ENCODE measurements at places on chromosomes 16 and 17.

GRCh38 chr17:15490634-15491261 is 23.3 kb upstream of the CDRT4 start:
- no peak for DNase-seq

DNA sequence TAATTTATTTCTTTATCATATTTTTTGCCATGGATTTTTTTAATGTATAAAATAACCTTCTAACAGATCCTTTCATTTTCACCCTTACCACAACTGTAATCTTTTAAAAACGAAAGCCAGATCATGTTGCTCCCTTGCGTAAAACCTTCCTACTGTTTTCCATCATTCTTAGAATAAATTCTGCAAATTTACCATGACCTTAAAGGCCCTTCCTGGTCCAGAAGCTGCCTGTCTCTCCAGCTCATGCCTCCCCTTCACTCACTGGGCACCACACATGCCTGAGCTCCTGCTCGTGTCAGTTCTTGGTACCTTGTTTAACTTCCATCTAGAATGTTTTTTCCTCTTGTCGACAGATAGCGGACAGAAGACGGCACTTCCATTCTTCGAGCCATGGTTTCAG is 245.0 kb upstream of the CDH5 start:
- DNase-seq = no peak

GRCh38 chr16:64109241-64109640 is 1012.6 kb downstream of the CDH11 start:
- no peak for DNase-seq

GRCh38 chr16:81600275-81600674 is 155.7 kb downstream of the CMIP start:
- DNase-seq = no peak

DNA sequence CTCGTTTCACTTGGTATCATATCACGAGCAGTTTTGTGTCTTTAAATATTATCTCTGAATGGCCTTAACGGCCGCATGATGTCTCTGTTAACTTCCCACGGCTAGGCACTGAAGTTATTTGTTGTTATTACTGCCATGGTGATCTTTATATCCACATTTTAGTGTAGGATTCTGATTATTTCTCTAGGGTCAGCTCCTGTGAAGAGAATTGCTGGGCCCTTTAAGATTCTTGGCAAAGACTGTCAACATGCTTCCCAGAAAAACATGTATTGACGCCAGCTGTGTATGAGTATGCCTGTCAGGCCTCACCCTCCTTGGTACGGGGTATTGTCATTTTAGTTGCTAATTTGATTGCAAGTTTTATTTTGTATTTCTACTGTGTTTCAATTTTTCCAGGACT is 263.5 kb downstream of the SNX29 start:
- DNase-seq = no peak

- DNase-seq = no peak
These were observed 2.0 kb upstream of the TTYH2 start for GRCh38 chr17:74211141-74211911.

- no peak for DNase-seq
These were observed 9.7 kb downstream of the NMT1 start for GRCh38 chr17:45070809-45071208.

DNA sequence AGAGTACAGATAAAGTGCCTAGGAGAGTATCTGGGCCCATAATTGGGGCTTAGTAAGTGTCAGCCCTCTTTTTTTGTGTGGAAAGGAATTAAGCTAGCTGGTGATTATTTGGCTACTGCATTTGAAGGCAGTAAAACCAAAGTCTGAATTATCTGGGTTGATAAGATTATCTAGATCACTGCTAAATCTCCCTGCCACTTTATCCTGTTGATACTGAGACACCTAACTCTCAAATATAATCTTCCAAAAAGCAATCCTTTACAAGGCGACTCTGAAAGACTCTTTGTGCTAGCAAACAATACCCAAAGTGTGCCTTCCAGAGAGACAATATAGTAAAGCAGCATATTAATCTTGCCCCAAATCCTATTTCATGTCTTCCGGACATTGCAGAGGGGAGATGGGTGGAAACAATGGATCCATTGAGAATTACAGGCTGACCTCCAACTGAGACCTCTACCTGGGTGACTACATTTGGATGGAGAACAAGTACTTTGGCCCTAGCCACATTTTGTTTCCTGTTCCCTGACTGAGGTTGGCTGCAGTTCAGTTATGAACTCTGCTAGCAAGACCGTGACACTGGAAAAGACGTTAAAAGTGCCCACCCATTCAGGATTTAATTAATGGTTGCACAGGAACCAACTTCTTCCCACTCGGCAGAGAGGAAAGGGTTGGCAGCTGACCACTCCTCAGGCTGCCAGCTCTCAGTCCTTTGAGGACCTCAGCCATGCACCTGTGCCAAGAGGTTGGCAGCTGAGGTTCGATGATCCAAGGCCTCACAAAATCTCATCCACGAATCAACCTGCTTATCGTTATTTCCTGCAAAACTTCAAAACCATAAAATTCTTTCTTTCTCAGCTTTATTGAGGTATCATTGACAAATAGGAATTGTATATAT is 72.6 kb downstream of the SYCE1L start:
- DNase-seq = no peak

DNA sequence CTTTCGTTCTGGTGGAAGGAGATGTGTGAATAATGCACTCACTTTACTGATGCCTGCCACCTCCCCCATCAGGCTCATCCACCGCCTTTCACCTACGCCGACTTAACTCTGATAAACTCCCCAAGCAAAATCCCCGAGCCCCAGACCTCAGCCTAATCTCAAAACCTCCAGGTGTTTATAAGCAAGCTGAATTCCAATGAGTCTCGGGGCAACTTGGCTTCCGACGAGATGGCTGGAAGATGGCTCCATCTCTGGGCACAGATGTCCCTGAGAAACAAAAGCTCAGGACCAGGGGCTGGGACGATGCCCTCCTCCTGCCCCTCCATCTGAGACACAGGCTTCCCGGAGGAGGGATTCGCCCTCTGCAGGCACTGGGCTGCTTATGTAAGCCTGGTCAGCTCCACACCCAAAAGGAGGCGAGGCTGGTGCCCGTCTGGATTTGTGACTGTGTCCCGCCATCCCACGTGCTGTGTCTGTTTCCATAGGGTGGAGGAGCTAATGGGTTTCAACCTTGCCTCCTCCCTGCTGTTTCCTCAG is 386.4 kb upstream of the TNRC6C start:
- no peak for DNase-seq

- no peak for DNase-seq
These were observed 26.1 kb upstream of the JPT2 start for GRCh38 chr16:1651974-1652312.

DNA sequence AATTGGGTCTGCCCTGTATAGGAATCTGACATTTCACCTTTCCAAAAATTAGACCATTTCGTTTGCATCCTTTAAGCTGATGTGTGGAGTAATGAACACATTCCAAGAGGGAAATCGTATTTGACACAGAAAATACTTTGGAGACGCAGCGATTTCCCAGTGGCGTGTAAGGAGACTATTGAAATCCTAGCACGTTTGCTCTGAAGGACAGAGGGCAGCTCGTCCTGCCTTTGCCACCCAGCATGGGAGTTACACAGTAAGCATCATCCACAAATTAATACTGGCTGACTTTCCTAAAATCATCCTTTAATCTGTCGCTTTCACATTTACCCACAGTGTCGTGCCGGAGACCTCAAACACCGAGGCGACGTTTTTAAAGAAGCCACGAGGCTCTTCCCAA is 925.9 kb upstream of the EEF2KMT start:
- DNase-seq = no peak

DNA sequence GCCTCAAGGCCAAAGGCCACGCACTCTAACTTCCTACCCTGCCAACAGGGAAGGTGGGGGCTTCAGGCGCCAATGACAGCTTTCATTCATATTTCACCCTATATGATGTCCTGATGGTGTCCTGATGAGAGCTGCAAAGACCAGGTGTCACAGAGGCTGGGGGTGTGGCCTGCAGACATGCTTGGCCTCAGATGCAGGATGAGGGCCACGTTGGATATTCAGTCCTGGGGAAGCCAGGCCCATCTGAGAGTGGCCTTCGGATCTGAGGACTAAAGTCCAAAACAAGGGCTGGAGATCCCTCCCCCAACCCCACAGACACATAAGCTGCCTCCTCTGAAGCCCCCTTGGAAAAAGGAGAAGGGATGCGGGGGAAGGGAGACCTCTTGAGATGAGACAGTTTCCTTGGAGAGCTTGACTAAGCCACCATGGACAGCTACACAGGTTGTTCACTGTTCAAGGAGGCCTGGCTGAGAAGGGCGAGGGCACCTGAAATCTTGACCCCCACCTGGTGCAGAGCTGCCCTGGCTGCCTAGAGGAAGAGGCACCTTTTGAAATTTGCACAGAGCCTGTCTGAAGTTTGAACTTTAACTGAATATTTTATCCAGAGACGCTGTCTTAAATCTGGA is 24.3 kb upstream of the GSG1L start:
- no peak for DNase-seq

DNA sequence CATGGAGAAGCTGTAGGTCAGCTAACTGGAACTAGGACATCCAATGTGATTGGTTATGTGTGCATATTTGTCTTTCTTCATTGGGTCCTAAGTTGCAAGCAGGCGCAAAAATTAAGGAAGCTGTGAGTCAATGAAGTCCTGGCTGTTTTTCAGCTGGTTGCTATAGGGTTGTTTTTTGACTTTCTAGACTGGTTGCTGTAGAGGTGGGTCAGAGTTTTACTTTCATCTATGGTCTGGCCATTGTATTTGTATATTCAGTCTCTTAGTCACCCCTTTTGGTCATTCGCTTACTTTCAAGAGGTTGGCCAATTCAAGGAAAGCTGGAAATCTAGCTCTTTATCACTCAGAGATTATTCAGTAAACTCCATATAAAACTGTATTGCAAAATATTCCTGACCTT is 62.0 kb upstream of the AMZ2 start:
- no peak for DNase-seq

- DNase-seq = no peak
These were observed 47.8 kb downstream of the HOXB1 start for GRCh38 chr17:48483004-48483403.

DNA sequence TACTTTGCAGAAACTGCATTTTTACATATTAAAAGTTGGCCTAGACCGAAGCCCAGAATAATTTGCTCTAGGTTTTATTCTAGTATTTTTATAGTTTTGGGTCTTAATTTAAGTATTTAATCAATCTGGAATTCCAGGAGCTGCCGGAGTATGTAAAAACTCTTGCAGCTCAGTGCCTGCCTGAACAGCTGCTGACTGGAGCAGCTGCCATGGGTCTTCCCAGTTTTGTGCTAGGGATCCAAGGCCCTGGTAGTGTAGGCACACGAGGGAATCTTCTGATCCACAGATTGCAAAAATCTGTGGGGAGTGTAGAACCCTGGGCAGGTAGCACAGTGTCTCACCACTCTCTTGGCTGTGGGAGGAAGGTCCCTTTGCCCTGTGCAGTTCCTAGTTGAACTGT is 87.0 kb upstream of the HS3ST3A1 start:
- no peak for DNase-seq

DNA sequence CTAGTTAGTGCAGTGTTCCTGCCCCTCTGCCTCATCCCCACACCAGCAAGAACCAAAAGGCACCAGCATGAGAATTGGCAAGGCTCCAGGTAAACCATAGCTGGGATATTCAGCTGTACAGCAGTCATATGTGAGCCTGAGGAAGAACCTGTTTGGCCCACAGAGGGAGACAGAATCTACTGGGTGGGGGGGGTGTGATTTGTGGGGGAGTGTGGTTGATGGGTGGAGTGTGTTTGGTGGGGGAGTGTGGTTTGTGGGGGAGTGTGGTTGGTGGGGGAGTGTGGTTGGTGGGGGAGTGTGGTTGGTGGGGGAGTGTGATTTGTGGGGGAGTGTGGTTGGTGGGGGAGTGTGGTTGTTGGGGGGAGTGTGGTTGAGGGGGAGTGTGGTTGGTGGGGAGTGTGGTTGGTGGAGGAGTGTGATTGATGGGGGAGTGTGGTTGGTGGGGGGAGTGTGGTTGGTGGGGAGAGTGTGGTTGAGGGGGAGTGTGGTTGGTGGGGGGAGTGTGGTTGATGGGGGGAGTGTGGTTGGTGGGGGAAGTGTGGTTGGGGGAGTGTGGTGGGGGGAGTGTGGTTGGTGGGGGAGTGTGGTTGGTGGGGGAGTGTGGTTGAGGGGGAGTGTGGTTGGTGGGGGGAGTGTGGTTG is 19.5 kb downstream of the MINK1 start:
- peak; percentile 17 for DNase-seq

- no peak for DNase-seq
These were observed 8.2 kb downstream of the POLR2C start for GRCh38 chr16:57470711-57471110.

DNA sequence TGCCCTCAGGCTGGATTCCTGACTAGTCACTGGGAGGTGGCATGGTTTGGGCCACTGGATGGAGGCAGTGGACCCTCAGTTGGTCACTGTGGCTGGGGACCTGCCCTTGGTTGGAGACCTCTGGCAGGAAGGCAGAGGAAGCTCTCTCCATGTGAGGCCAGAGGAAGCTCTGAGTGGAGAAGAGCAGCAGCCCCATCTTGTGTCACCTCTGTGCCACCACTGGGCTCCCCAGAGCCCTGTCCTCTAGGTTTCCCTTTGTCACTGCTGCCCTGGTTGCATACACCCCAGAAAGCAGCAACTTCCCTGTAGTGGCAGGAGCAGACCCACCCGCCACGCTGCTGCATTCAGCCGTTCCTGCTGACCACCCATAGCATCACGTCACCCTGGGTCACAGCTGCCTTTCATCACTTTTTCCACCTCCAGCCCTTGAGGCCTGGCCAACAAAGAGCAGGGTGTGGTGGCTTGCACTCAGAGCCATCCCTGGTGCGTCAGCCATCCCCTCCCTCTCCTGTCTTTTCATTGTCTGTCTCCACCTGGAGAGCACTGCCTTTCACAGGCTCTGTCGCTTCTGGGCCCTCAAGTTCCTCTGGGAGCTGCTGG is 11.9 kb downstream of the CTRL start:
- no peak for DNase-seq

- no peak for DNase-seq
These were observed 29.2 kb upstream of the VAT1L start for GRCh38 chr16:77759201-77759600.

GRCh38 chr16:82991966-82992675 is 365.4 kb downstream of the CDH13 start:
- DNase-seq = no peak

DNA sequence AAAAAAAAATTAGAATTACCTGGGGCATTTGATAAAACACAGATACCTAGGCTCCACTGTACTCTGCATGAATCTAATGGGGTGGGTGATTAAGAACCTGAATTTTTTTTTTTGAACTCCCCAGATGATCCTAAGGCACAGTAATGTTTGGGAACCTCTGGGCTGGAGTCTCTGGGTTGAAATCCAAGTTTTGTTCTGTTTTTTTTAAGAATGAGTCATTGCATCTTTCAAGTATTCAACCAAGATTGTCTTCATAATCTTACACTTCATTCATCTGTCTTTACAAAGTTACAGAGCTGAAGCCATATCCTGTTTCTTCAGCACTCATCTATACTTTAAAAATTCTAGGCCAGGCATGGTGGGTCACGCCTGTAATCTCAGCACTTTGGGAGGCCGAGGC is 52.6 kb downstream of the PIGL start:
- no peak for DNase-seq

- DNase-seq = no peak
These were observed 47.8 kb downstream of the OMG start for GRCh38 chr17:31248986-31249834.

All from T-cell (primary cell).